ENCODE measurements at places on chromosomes 2 and 18.

DNA sequence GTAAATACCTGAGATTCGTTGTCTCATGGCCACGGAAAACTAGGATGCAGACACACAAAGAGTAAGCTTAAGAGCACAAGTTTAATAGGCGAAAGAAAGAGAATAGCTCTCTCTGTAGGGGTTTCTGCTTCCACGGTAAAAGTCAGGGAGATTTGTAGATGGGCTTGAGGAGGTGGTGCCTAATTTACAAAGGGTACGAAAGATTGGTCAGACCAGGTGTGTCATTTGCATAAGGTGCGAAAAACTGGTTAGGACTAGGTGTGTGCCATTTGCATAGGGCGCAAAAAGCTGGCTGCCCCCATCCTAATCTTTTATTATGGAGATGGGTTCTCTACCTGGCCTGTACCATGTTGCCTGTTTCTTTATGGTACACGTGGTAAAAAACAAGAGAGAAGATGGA is 170.5 kb upstream of the DOK6 start:
- no peak for DNase-seq

DNA sequence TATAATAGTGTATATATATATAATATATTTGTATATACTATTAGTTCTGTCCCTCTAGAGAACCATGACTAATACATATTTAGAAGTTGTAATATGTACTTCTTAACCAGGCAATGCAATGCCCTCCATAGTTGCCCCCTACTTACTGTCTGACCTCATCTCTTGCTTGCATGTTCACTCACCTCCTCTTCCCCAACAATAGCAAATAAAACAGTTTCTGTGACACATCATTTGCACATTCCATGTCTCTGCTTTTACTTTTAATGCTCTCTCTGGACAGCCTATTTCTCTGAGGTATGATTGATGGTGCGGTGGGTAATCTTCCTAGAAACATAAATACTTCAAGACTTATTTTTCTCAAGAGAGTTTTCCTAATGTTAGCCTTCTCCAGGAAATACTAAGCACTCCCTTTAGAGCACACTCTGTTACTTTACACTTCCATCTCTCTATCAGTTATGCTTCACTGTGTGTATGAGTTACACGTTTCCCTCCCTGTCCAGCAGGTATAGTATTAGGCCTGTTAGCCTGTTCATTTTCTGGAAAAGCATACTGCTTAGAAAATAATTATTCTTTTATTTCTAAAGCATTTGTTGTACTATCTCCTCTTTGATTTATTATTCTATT is 295.6 kb upstream of the LRATD1 start:
- DNase-seq = no peak

GRCh38 chr2:105375001-105375561 is 23.8 kb downstream of the FHL2 start:
- DNase-seq = no peak

- DNase-seq = no peak
Observed at GRCh38 chr2:134261398-134262131, 7.7 kb downstream of the MGAT5 start.

- no peak for DNase-seq
Observed at GRCh38 chr2:133418671-133419070, 149.6 kb downstream of the NCKAP5 start.

DNA sequence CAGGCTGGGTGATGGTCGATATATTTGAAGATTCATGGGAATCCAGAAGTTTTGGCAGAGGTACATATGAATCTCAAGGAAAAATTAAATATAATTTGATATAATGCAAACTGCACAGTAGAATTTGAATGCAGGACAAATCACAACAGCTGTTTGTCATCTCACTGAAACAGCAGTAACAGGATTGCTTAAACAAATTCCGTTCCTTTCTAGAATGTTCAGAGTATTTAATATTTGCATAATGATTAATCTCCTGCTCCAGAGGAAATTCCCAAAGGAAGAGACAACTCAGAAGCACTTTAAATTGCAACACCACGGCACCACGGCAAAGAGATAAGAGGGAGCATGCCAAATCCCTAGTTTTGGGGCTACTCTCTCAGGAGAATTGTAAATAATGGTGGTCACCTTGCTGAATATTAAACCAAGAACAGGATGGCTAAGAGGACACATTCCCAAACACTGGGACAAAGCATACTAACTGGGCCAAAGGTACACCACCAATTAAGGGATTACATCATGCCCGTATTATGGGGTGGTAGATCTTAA is 67.8 kb upstream of the MAP4K3 start:
- no peak for DNase-seq

GRCh38 chr2:221716426-221717303 is 144.6 kb upstream of the EPHA4 start:
- no peak for DNase-seq
